ENCODE measurements at places on chromosomes 2 and 18.

DNA sequence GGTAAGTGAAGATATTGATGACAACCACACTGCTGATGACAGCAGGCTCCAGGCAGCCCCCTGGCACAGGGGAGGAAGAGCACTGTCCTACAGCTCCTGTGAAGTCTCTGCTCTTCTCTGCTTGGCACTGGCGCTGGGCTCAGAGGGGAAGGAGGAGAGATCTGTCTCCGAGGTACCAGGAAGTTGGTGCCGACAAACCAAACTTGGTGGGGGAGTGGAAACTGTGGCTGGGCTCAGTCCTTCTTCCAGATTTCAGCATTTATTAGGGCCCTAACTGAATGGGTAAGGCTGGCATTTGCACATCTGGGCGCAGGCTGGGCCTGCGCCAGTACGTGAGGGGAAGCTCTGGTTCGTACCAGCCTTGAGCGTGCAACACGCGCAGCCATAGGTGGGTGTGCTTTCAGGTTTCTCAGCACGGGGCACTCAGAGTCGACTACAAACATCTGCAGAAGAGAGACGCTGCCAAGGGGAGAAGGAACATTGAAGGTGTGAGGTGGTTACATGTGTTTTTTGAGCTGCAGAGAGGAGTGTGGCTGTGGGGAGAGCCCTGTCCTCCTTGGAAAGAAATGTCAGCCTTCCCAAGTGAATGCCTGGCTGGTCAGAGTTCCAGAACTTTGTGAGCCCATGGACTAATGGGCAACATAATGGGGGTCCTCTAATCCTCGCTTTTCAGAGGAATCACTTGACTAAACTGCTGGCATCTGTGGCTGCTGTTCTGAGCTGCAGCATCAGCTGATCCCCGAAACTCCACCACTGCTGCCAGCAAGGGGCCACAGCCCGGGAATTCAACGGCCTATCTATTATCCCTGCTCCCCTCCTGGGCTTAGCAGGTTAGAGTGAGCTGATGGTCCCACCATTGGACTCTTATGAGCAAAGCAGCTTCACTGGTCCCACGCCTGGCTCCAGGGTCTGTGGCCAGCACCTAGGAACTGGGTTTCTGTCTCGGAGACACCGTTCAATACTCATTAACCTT is 55.2 kb upstream of the SEMA4C start:
- DNase-seq: no peak

DNA sequence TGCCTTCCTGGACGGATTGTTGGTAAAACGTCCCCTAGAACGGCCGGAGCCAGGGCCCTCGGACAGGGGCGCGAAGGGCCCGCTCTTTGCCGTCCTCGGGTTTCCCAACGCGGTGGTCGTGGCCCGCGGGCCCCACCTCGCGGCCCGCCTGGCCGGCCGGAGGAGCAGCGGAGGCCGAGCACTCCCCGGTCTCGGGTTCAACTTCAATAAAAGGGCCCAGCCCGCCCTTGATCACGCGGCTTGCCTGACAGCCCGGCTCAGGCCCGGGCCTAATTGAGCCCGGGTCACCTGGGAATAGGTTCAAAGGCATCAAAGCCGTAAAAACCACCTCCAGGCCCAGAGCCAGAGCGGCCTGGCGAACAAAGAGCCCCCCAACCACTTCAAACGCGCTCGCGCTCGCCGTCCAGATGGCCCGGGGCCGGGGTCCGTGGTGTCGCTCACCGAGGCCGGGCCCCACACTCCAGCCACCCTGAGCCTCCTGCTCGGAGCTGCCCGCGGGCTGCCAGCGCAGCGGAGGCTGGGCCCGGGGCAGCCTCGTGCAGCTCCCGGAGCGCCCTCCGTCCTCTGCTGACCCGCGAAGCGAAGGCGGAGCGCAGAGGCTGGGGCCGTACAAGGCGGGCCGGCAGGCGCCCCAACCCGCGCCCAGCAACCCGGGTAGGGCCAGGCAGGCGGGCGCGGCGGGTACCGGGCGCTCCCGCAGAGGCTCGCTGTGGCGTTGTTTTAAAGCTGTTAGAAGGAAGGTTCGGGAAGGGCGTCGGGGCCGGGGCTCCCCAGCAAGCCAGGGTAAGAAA is 1.1 kb upstream of the TWIST2 start:
- DNase-seq: no peak

- DNase-seq: no peak
These were observed 22.6 kb upstream of the SUCLG1 start for GRCh38 chr2:84481702-84482101.

DNA sequence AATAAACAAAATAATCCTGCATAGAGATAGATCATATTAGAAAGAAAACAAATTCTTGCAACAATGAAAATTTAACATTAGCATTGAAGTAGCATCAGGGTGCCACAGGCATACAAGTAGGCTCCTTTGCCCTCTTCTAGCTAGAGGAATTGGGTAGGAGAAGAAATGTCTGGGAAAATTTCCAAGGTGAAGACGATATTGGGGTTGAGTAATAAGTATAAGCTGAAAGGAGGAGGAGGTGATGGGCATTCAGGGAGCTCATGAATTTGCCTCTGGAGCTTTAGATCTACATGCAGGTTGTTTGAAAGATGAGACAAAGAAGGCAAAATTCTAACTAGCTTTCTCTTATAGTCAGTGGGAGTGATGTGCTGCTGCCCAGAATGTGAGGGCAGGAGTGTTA is 504.9 kb downstream of the CCDC85A start:
- no peak for DNase-seq

DNA sequence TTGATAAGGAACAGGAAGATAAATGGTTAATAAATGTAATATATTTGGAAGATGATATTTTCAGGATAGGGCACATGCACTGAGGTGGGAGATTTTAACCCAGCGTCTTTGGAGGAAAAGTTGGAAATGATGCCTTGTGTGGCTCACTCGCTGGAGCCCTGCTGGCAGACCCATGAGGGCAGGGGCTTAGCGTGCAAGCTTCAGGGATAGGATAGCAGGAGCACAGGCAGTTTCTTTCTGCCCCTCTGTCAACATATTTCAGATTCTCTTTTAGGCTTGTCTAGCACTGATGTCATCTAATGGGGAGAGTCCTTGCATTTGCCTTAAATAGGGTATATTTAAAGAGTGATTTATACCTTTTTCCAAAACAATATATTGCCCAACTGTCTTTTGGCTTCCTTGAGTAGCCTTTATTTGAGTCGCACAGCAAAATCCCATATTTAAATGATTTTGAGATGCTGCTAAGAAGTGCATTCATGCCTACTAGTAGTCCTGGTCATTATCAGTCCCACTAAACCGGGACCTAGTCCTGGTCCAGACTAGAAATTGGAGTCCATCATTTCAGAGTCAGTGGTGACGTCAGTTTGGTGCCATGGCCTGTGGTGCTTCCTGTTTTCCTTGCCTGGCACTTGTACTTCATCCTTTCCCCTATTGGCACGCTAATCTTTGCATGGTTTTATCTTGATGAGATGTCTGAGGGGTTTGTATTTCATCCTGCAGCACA is 45.8 kb downstream of the SH3RF3 start:
- DNase-seq: no peak

GRCh38 chr2:131400849-131401248 is 36.9 kb upstream of the RAB6D start:
- no peak for DNase-seq

GRCh38 chr2:174903264-174903556 is 102.0 kb downstream of the CHN1 start:
- DNase-seq: no peak

- DNase-seq: no peak
These were observed 25.4 kb downstream of the NCK2 start for GRCh38 chr2:105770149-105770548.

DNA sequence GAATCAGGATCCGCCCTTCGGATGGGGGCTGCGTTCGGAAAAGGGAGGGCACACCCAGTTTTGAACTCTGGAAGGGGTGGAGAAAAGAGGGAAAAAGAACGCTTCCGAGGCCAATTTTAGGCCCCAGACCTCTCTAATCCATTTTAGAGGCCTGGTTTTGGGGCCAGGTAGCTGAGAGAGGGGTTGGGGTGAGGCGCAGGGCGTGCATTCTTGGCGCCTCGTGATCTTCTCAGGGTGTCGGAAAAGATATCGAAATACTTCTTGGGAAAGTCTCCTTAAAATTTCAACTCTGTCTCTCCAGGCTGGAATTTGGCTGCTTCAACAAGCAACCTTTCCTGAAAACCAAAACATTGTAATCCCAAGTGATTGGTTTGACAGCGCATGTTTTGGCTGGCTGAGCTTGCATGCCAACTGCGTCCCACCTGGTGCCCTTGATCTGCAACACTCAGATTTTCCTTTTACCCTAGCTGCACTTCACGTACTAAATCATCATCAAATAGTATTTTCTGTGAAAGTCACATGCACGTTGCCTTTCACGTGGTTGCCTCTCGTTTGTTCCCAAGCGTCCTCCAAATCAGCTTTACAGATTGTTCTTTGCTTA is 864 bp upstream of the XPO1 start:
- peak; percentile 15 for DNase-seq

DNA sequence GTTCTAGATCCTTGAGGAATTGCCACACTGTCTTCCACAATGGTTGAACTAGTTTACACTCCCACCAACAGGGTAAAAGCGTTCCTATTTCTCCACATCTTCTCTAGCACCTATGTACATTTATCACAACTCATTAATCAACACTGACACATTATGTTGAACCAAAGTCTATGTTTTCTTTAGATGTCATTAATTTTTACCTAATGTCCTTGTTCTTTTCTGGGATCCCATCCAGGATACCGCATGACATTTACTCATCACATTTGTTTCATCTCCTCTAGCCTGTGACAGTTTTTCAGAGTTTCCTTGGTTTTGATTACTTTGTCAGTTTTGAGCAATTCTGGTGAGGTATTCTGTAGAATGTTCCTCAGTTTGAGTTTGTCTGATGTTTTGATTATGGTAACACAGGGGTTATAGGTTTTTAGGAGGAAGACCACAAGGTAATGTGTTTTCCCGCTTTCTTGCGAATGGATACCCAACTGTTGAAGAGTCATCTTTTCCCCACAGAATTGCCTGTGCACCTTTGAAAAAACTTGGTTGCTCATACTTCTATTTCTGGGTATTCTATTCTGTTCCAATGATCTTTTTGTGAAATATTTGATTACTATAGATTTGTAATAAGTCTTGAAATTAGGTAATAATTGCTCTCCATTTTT is 3.0 kb upstream of the UGT1A9 start:
- DNase-seq: no peak

GRCh38 chr18:79786304-79786703 is 11.4 kb upstream of the KCNG2 start:
- no peak for DNase-seq

DNA sequence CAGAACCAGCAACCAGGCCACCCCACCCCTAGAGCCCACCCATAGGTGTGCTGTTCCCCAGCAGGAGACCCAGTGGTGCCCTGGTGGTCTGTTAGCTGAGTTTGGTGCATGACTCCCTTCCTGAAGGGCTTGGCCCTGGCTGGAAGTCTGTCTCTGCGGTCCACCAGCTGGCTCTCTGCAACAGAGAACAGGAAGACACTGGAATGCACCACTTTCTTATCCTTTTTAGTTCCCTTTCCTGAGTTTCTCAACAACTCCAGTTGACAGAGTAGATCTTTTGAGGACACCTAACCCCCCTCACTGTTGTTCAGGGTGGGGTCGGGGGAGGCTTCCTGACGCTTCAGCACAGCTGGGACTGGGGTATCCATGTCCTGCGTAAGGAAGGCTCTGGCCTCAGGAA is 11.9 kb upstream of the RPL37A start:
- no peak for DNase-seq

DNA sequence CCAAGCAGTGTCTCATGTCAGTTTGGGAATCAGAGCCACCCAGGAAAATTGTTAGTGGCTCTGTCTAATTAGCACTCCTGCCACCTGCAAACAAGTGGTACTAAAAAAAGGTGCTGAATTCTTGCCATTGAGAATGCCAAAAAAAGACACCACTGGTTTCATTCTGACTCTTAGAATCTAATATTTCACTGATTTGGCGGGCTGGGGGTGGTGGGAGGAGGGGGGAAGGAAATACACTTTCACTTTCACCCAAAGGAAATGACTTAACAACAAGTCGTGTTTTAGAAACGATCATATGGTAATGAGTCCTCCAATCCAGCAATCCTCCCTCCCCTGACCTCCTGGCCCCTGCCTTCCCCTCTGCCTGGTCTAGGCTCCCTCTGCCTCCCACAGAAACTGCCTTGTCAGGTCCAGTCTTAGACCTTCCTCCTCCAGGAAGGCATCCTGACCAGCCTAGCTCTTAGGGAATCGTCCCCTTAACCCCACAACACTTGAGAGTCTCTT is 4.4 kb upstream of the KLHL29 start:
- no peak for DNase-seq

DNA sequence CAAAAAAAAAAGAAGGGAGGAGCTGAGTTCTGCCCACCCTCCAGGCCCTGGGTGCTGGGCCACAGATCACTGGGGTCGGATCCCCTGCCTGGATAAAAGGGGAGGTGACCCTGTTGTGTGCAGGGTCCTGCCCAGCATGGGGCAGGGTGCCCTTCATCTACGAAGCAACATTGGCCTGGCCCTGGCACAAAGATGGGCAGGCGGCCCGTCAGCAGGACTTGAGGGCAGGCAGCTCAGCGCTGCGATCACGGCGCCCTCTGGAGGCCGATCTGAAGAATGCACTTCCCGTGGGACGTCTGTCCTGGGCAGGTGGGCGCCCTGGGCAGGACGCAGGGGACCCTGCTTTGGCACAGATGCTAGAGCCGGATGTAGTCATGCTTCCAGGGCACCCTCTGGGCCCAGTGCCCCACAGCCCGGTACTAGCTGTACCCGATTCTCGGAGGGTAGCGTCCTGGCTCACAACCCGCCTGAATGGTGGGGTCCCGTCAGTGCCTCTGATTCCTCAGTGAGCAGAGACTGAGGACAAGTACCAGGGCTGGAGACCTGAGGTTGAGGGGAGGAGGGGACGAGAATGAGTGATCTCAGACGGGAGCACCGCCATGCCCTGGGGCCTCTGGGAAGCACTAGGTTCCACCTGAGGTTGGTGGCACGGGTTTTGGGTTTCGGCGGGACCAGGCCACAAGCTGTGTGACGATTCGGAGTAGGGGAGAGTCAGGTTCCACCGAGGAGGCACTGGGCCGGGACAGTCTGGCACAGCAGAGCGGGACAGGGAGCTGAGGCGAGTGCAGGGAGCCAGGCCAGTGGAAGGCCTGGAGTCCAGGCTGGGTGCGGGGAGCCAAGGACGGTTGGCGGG is 18.0 kb downstream of the ARID5A start:
- DNase-seq: no peak

DNA sequence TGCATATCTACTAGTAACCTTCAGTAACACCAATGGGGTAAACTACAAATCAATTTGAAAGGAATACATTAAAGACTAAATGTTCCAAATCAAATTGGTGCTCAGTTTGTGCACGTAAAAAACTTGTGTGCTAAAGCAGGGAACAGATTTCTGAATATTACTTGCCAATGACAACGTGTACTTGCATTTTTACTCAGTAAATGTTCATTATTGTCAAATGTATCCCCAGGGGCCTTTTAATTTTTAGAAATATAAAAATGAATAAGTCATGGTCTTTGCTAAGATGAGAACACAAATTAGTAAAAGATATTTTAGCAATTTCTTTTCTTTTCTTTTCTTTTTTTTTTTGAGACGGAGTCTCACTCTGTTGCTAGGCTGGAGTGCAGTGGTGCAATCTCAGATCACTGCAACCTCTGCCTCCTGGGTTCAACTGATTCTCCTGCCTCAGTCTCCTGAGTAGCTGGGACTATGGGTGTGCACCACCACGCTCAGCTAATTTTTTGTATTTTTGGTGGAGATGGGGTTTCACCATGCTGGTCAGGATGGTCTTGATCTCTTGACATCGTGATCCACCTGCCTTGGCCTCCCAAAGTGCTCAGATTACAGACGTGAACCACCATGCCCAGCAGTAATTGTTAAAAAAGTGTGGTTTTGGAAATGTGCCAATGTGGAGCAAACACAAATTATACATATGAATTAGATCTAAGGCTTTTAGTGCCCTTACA is 52.6 kb downstream of the PMAIP1 start:
- no peak for DNase-seq

Measured in NCI-H1092 (cell line).